Gastrocnemius medialis (tissue), 4 donors: ENCODE measurements at places on chromosomes 6 and 20.

GRCh38 chr6:10421158-10421920 lies 6.5 kb upstream of the TFAP2A start:
- H3K4me1 ChIP-seq: peaks cover 9% of the 10 kb centered on the region
- H3K27ac ChIP-seq: no peak overlapping the region
- no peak for DNase-seq
- H3K27me3 ChIP-seq: peaks cover 98% of the 10 kb centered on the region

- H3K27me3 ChIP-seq: no peaks in the 10 kb centered on the region
- peaks cover 47% of the 10 kb centered on the region for H3K4me1 ChIP-seq
- DNase-seq: no peak
- H3K4me3 ChIP-seq: no peak overlapping the region
Measured at GRCh38 chr6:75370011-75370410, 85.4 kb upstream of the TMEM30A start.

- no peak overlapping the region for H3K27ac ChIP-seq
- no peak overlapping the region for H3K4me3 ChIP-seq
- no peaks in the 10 kb centered on the region for H3K4me1 ChIP-seq
- no peak for DNase-seq
Measured at GRCh38 chr20:5482791-5483190, 166.0 kb upstream of the PROKR2 start.

DNA sequence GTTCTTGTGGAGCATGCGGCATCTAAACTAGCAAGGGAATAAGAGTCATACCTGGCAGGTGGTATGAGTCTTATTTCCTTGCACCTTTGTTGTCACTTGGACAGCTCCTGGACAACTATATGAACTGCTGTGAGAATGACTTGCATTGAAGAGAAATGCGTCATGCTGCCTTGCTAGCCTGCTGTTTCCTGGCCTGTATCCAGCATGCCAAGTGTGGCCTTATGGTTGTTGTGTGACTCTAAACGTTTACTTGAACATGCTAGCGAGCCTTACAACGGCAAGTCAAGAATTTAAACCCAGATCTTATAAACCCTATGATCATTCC lies 90.4 kb downstream of the CEP162 start:
- no peaks in the 10 kb centered on the region for H3K27me3 ChIP-seq
- no peak for DNase-seq
- no peaks in the 10 kb centered on the region for H3K4me1 ChIP-seq

DNA sequence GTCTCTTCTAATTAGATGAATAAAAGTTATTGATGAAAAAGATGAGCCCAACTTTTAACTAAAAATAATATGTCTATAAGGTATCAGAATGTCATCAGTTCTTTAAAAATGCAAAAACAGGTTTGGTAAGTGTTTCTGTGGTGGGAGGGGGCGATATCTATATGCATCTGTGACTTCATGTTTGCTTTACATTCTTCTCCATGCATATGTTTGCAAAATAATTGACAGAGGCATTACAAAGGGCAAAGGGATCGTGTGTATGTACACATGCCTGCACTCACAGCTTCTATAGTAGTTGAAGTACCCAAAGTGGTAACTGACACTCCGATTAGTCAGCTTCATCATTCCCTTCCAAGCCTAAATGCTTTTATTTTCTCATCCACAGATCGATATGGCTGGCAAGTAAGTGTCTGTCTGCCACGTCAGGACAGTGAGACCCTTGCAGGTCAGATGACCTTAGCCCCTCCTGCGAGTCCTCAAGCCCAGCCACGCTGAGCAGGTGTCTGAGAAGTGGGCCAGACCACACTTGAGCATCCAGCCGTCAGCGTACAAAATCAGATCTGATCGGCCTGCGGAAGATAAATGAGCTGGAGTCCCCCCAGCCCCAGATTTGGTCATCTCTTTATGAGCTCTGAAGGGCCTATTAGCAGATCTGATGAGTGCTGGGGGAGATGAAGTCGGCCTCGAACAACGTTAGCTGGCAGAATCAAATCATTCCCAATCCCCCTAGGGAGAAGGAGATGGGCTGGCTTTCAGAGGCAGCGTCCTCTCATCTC lies 369.1 kb downstream of the MAFB start:
- H3K27me3 ChIP-seq: no peaks in the 10 kb centered on the region
- H3K27ac ChIP-seq: no peak overlapping the region
- H3K4me3 ChIP-seq: no peak overlapping the region
- DNase-seq: no peak
- H3K4me1 ChIP-seq: no peaks in the 10 kb centered on the region
- no peaks in the 10 kb centered on the region for H3K36me3 ChIP-seq

- H3K27ac ChIP-seq: no peak overlapping the region
- H3K36me3 ChIP-seq: no peaks in the 10 kb centered on the region
- H3K4me1 ChIP-seq: no peaks in the 10 kb centered on the region
- no peak for DNase-seq
- H3K27me3 ChIP-seq: no peaks in the 10 kb centered on the region
Measured at GRCh38 chr6:155782320-155782731, 326.7 kb upstream of the NOX3 start.

DNA sequence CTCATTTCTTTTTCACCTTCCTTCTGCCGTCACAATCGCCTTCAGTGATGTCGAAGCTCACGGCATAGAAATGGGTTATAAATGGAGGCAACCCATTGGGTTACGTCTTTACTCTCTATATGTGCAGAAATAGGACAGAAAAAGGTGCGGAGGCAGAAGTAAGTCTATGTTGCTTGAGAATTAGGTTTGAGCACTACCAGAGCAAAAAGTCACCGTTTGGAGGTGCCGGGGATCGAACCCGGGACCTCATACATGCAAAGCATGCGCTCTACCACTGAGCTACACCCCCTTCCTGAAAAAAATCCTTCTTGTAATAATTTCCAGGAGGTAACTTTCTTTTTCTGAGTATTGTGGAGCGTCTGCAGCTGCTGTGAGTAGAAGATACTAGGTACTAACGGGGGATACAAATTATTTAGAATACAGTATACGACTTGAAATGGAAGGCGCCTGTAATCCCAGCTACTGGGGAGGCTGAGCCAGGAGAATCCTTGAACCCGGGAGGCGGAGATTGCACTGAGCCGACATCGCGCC lies 134.2 kb downstream of the TRIM27 start:
- DNase-seq: no peak
- no peaks in the 10 kb centered on the region for H3K4me1 ChIP-seq
- H3K27ac ChIP-seq: no peak overlapping the region
- H3K36me3 ChIP-seq: no peaks in the 10 kb centered on the region
- H3K27me3 ChIP-seq: peaks cover 97% of the 10 kb centered on the region

DNA sequence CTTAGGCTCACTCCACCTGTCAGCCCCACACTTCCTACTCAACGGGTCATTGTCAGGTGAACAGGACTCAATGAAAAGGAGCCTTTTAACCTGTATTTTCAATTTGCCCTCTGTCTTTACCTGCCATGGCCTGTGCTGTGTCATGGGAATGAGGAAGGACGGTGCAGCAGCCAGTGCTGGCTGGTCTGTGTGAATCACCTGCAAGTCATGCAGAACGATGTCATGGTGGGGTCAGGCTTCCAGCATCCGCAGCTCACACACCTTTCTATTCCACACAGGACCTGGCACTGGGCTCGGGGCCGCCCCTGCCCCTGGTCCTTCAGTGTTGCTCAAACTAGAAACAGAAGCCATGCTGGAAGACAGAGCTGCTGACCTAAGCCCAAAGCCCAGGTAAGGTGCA lies 188.7 kb upstream of the GMDS start:
- H3K27me3 ChIP-seq: no peaks in the 10 kb centered on the region
- no peaks in the 10 kb centered on the region for H3K4me1 ChIP-seq
- H3K4me3 ChIP-seq: no peak overlapping the region
- no peak overlapping the region for H3K27ac ChIP-seq

DNA sequence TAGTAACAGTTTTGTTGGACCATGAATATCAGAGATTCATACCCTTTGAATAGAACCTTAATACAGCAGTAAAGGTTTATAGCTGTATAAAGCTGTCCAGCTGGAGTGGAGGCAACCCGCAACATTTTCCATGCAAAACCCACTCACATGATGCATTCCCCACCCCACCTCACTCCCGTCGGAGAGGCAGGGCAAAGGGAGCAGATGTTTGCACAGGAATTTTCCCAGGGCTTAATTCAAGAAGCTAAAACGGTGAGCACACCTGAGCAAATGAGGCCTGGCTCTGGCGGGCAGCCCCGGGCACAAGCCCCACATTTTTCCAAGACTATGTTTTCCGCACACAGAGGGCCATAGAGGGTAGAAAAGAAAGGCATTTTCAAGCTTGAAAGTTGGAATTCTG lies 191.7 kb downstream of the FOXC1 start:
- no peak for DNase-seq
- no peaks in the 10 kb centered on the region for H3K36me3 ChIP-seq
- no peaks in the 10 kb centered on the region for H3K27me3 ChIP-seq
- H3K4me1 ChIP-seq: no peaks in the 10 kb centered on the region

DNA sequence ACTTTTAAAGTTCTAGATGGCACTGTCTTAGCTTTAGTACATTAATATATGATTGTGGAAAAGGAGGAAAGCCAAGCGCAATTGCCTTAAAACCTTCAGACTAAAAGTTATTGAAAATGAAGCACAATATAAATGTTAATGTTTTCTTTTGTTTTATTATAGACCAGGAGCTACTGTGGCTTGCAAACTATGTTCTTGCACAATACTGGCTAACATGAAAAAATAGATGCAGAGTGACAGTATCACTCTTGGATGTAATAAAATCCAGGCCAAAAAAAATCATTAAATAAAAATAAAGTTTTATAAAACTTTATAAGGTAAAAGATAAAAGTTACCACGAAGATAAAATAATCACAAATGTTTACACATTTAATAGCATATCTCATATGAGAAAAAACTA lies 18.3 kb upstream of the PLN start:
- no peaks in the 10 kb centered on the region for H3K27me3 ChIP-seq
- peak overlapping the region; percentile 6 for H3K27ac ChIP-seq
- DNase-seq: no peak
- H3K4me1 ChIP-seq: peaks cover 45% of the 10 kb centered on the region

- peaks cover 15% of the 10 kb centered on the region for H3K4me1 ChIP-seq
- H3K36me3 ChIP-seq: no peaks in the 10 kb centered on the region
Measured at GRCh38 chr6:6694368-6694780, 105.9 kb downstream of the LY86 start.

- H3K4me3 ChIP-seq: no peak overlapping the region
- no peaks in the 10 kb centered on the region for H3K36me3 ChIP-seq
- H3K27ac ChIP-seq: no peak overlapping the region
- H3K27me3 ChIP-seq: no peaks in the 10 kb centered on the region
- no peak for DNase-seq
Measured at GRCh38 chr6:49233483-49233882, 229.6 kb downstream of the MMUT start.

GRCh38 chr6:154528310-154528915 lies 17.9 kb upstream of the CNKSR3 start:
- no peak overlapping the region for H3K4me3 ChIP-seq
- H3K27ac ChIP-seq: no peak overlapping the region
- no peaks in the 10 kb centered on the region for H3K4me1 ChIP-seq
- H3K27me3 ChIP-seq: no peaks in the 10 kb centered on the region
- DNase-seq: no peak

- no peak overlapping the region for H3K27ac ChIP-seq
- no peak for DNase-seq
- no peaks in the 10 kb centered on the region for H3K27me3 ChIP-seq
Measured at GRCh38 chr20:6612606-6612923, 154.9 kb upstream of the BMP2 start.

GRCh38 chr6:89640804-89641203 lies 2.3 kb upstream of the LYRM2 start:
- DNase-seq: no peak
- H3K4me1 ChIP-seq: peaks cover 25% of the 10 kb centered on the region
- no peak overlapping the region for H3K27ac ChIP-seq
- no peak overlapping the region for H3K4me3 ChIP-seq

- H3K4me1 ChIP-seq: no peaks in the 10 kb centered on the region
- no peaks in the 10 kb centered on the region for H3K36me3 ChIP-seq
- no peaks in the 10 kb centered on the region for H3K27me3 ChIP-seq
- DNase-seq: no peak
- no peak overlapping the region for H3K4me3 ChIP-seq
- no peak overlapping the region for H3K27ac ChIP-seq
Measured at GRCh38 chr20:57769756-57770155, 59.9 kb upstream of the PMEPA1 start.

DNA sequence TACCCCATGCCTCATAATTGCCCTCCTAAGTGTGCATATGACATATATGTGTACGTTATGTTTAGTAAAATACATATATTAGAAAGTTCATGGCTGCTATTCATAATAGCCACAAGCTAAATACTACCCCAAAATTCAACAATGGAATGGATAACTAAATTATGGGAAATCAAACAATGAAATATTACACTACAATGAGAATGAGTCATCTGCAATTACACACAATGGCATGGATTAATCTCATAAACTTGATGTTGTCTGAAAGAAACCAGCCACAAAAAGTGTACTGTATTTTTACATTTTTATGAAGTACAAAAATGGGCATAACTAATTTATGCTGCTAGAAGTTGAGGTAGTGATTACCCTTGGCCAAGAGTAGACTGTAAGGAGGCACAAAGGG lies 477.0 kb downstream of the HAO1 start:
- H3K27me3 ChIP-seq: no peaks in the 10 kb centered on the region
- H3K27ac ChIP-seq: no peak overlapping the region
- DNase-seq: no peak
- H3K4me3 ChIP-seq: no peak overlapping the region
- no peaks in the 10 kb centered on the region for H3K36me3 ChIP-seq

GRCh38 chr20:62952373-62952967 lies at the start of gene SLC17A9:
Gene SLC17A9, plus strand, starts transcription at chr20:62952709. Its CDS starts 122 bp downstream, at chr20:62952831.
- H3K4me1 ChIP-seq: peaks cover 21% of the 10 kb centered on the region
- H3K27me3 ChIP-seq: no peaks in the 10 kb centered on the region
- peak within 1 kb of the TSS; percentile 69 for H3K27ac ChIP-seq
- no peaks in the 10 kb centered on the region for H3K36me3 ChIP-seq
- peak within 1 kb of the TSS; percentile 35 for H3K4me3 ChIP-seq
- no peak for DNase-seq

DNA sequence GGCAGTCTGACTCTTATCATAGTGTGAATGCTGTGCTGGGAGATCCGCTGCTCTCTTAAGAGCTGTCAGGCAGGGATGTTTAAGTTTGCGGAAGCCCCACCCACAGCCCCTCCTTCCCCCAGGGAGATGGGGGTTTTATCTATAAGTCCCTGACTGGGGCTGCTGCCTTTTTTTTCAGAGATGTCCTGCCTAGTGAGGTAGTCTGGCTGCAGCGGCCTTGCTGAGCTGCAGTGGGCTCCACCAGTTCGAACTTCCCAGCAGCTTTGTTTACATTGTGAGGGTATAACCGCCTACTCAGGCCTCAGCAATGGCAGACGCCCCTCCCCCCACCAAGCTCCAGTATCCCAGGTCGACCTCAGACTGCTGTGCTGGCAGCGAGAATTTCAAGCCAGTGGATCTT lies 75.7 kb upstream of the UST start:
- H3K27me3 ChIP-seq: no peaks in the 10 kb centered on the region
- DNase-seq: no peak
- no peak overlapping the region for H3K27ac ChIP-seq
- H3K36me3 ChIP-seq: no peaks in the 10 kb centered on the region
- H3K4me3 ChIP-seq: no peak overlapping the region

DNA sequence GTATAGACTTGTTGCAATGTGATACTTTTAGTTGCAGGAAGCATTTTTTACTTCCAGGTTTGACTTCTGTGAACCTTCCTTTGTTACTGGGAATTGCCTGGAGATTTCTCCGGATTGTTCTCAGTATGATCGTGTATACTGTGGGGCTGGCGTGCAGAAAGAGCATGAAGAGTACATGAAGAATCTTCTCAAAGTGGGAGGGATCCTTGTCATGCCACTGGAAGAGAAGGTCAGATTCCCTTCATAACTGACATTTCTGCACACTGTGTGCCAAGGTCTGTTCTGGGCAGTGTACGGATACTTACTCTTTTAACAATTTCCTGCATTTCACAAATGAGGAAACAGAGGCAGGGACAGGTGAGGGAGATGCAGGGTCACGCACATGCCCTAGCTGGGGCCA lies 9.7 kb downstream of the PCMTD2 start:
- no peaks in the 10 kb centered on the region for H3K27me3 ChIP-seq
- H3K27ac ChIP-seq: no peak overlapping the region
- peaks cover 79% of the 10 kb centered on the region for H3K4me1 ChIP-seq
- no peak overlapping the region for H3K4me3 ChIP-seq
- DNase-seq: no peak
